ENCODE measurements at places on chromosomes 5 and 9.

DNA sequence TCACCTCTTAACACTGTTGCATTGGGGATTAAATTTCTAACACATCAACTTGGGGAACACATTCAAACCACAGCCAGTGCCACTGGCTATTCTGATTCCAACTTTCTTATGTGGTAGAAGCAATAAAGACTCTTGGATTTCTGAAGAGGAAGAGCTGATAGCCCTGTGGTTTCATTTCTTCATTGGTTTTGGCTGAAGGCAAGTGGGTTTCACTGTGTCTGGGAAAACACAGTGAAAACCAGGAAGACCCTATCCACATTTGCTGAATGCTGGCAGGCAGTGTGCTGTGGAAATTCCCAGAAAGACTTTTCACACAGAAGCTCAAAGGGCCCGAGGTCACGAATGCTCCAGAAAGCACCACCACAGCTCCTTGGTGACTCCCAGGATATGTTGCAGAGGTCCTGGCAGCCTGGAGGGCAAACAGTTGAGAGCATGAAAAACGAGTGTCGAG is 67.1 kb downstream of the DAPK1 start:
- no peak for DNase-seq

- DNase-seq, result no peak
Observed at GRCh38 chr5:130155345-130156011, 251.2 kb downstream of the CHSY3 start.

GRCh38 chr5:156329171-156329611 is 2.2 kb downstream of the SGCD start:
- no peak for DNase-seq

DNA sequence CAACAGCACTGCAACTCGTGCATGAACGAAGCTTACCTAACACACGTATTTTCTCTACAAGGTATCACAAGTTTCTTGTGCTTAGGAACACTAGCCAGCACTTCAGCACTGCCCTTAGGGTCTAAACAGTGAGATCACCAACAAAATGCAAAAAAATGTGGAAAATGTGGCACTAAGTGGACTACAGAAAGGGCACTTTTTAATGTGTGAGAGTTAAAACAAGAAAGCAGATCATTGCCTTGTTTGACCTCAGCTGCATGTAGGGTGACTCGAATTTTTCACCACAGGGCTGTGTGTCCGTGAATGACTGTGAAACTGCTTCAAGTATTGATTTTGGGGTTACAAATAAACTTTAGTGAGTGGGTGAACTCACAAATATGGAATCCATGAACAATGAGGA is 90.5 kb downstream of the MARCHF3 start:
- no peak for DNase-seq

GRCh38 chr9:21831841-21832509 is 29.5 kb downstream of the MTAP start:
- DNase-seq, result no peak

DNA sequence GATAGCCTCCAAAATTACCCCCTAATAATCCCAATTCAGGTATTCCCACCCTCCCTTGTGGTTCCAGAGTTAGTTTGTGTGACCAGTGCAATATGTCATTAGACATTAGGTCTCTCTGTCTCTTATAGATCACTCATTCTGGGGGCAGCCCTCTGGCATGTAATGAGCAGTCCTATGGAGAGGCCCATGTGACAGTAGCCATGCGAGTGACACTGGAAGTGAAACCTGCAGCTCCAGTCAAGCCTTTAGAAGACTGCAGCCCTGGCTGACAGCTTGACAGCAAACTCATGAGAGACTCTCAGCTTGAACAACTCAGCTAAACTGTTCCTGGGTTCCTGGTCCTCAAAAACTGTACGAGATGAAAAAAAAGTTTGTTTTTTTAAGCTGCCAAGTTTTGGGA is 54.0 kb upstream of the HSPB3 start:
- DNase-seq, result no peak

- no peak for DNase-seq
Observed at GRCh38 chr9:120265791-120266190, 314.2 kb downstream of the CDK5RAP2 start.

- no peak for DNase-seq
Observed at GRCh38 chr5:151381899-151382298, 34.5 kb upstream of the SLC36A2 start.

- no peak for DNase-seq
Observed at GRCh38 chr9:87455407-87455806, 42.3 kb upstream of the DAPK1 start.

DNA sequence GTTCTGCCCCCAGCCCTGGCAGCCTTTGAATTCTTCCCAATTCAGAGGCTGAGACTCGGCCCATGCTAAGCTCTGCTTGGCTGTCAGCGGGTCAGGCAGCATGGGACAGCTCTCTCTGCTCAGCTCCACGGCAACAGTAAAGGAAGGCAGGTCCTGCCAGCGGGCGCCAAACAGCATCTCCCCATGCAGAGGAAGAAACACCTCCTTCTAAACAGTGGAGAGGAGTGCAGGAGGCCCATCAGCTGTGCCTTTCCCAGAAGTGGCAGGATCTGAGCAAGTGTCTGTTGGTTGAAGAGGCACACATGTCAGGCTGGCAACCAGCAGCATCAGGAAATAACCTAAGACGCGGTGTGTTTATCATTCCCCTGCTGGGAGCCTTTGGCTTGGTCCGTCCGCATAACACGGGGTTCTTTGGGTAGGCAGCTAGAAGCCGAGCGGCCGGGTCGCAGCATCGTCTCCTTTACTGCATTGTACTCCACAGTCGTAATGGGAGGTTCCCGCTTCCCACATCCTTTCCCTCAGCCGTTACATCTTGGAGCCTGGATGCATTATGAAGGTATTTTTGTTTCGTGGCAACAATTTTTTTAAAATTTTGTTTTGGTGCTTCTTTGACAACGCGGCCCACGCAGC is 42.7 kb upstream of the NCS1 start:
- no peak for DNase-seq

DNA sequence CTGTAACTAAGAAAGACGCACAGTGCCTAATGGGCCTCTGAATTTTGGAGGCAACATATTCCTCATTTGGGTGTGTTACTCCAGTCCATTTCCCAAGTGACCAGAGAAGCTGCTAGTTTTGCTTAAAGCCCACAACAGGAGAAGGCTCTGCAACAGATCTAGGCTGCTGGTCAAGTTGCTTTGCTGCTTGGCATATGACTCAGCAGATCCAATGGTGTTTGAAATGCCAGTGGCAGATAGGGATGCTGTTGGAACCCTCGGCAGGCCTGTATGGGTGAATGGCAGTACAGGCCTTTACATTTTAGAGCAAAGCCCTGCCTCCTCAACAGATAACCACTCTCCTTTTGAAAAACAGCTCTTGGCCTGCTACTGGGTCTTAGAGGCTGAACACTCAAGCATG is 36.2 kb upstream of the ROR2 start:
- no peak for DNase-seq

DNA sequence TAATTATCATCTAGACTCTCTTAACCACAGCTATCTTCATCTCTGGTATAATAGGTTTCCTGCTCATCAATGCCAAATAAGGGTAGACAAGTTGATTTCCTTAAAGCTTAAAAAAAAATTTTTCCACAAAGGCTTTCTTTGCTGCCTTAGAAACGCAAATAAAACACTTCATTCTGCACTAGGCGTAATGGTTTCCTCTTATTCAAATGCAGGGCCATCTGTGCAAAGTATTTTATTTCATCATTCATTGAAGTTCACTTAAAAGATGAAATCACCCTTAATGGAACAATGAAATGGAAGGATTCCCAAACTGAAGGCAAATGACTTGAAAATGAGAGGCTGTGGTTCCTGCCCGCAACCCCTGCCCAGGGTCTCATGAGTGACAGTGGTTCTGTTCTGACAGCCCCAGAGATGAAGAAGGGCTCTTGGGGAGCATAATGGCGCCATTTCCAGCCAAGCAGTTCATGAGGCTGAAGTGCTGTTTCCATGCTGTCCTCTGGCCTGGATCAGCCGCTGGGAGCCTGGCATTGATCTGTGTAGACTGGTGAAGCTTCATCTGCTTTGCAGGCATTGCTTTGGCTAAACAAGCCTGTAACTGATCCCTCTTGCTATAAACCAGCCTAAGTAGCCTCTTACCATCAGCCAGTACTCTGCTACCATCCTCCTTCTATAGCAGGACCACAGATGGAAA is 276.9 kb upstream of the WWC1 start:
- DNase-seq, result no peak

DNA sequence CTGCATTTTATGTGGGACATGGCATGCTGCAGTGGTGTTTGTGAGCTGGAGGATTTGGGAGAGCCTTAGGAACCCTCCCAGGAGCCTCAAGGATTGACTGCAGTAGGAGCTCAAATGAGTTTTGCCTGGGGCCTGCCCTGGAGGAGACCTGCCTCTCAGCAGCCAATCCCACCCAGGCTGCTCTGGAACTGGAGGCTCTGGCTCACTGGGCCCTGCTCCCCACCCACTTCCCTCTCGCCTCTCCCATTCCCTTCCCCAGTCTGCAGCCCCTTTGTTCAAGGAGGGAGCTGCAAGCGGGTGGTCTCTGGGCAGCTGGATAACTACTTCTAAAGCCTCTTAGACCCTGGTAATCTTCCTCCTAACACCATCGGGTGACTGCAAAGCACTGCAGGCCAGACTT is 24.2 kb downstream of the KCNIP1 start:
- DNase-seq, result no peak

- DNase-seq, result no peak
Observed at GRCh38 chr9:5910413-5911057, 19.8 kb downstream of the MLANA start.

- DNase-seq, result no peak
Observed at GRCh38 chr9:134451700-134452458, 125.6 kb downstream of the RXRA start.

GRCh38 chr5:87686975-87687374 is 274.2 kb upstream of the CCNH start:
- no peak for DNase-seq

Measured in activated CD4-positive, alpha-beta T cell treated with anti-CD3 and anti-CD28 coated beads for 24 hours (primary cell).